ENCODE measurements at places on chromosomes 11 and 22.

GRCh38 chr11:79400717-79401330 lies 40.0 kb downstream of the TENM4 start:
- DNase-seq: no peak

GRCh38 chr11:10544491-10545465 lies 3.8 kb upstream of the RNF141 start:
- DNase-seq: no peak

DNA sequence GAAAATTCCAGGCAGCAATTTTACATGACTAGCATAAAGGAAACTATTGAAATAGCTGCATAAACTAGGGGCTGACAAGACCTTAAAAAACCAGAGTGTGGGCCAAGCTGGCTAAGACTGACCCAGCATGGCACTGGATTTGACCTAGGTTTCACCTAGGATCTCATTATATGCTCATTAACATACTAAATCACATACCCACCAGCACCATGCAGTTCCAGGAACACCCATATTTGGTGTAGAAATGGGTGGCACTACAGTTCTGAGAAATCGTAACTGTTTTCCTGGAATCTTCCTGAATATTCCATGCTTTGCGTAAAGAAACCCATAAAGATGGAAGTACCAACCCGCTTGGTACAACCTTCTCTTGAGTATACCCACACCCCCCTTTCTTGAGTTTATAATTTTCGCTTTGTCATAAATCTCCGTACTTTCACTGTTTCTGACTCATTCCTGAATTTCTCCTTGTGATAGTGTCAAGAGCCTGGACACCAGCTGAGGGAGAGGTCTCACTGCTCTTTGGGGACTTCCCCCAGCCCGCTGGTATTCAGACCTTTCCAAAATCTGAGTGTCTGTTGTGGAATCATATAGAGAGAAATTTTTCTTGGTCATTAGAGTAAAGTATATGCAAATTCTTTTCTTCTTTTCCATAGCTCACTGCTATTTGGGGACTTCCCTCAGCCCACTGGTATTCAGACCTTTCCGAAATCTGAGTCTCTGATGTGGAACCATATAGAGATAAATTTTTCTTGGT lies 55.1 kb downstream of the MTMR3 start:
- DNase-seq: peak; percentile 79

- DNase-seq: no peak
Observed at GRCh38 chr11:10809373-10810160, 841 bp upstream of the EIF4G2 start.

- DNase-seq: no peak
Observed at GRCh38 chr11:16809886-16810668, 71.6 kb downstream of the C11orf58 start.

- no peak for DNase-seq
Observed at GRCh38 chr11:40401132-40401853, 1058.2 kb downstream of the LRRC4C start.

DNA sequence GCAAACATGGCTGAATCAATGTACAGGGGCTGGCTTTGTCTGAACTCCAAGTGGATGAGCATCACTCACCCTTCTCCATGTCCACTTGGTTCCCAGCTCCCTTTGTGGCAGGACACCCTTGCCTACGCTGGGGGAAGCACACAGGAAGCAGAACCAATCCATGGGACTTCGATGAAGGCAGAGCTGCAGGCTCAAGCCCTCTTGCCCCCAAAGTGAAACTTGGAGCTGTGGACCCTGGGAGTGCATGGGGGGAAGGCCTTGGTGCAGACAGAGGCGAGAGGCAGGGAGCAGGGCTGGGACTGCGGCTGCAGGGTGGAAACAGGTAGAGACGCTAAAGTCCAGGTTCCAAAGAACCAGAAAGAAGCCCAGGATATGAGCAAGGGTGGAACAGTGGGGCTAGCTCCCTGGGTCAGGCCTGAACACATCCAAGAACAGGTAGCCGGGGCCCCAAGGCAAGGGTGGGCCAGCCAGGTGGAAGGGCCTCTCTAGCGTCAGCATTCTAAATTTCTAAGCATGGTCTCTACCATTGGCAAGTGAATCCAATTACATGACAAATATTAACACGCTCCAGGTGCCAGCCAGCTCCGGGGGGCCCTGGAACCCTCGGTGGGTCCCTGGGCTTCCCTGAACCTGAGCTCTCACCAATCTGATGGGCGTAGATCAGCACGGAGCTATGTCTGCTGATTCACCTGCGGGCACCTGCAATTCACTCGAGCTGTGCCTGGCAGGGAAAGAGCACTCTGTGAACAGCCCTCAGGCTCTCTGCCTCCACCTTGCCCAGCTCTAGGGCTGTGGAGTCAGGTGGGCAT lies 532.8 kb downstream of the BRD1 start:
- no peak for DNase-seq

GRCh38 chr11:3173795-3174194 lies 8.7 kb upstream of the OSBPL5 start:
- no peak for DNase-seq

DNA sequence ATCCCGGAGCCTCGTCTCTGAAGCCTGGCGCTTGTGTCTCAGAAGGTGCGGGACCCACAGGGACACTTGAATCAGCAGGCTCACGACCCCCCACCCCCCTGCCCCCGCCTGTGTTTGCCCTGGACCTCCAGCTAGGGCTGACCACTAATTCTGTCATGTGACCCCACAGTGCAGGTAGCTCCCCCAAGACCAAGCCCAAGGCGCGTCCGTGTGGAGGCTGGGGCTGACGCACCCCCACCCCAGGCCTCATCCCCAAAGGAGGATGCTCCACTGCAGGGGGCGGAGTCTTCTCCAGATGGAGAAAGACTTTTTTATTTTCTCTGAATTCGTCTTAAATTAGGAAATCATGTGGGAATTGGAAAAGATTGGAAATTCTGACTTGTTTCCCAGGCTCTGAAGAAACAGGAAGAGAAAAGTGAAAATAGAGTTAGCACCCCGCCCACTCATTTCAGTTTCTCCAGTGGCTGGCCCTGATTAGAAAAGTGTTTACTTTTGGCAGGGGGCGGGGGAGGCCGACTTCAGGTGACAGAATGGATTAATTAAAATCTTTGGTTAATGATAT lies 1.0 kb upstream of the RELA start:
- DNase-seq: no peak

- no peak for DNase-seq
Observed at GRCh38 chr11:4184163-4184916, 89.7 kb downstream of the RRM1 start.

DNA sequence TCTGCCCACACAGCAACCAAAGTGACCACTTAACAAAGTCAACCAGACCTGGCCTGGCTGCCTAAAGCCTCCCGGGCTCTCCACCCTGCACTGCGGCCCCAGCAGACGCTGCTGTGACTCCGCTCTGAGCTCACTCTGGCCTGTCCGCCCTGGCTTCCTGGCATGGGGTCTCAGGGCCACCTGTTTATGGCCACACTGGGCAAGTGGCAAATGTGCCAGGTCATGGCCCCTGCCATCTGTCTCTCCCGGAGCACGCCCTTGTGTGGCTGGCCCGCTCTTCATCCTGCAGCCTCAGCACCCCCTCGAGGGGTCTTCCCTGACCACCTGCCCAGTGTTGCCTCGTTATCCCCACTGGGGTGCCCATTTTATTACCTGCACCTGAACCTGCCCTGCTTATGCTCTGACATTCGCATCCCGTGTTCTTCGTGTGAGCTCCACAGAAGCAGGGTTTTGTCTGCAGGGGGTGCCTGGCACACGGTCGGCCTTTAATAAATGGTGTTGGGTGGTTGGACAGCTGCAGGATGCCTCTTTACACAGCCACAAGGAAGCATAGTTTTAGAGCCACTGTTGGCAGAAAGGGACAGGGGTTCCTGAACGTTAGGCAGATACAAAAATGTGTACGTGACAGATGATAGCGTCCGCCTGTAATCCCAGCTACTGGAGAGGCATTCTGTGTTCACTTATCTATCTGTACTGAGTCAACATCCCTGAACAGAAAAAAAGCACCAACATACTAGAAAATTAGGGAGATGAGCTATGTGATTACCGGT lies 785.6 kb downstream of the TBC1D22A start:
- no peak for DNase-seq

- DNase-seq: no peak
Observed at GRCh38 chr11:130389335-130389935, 39.0 kb downstream of the ADAMTS8 start.

DNA sequence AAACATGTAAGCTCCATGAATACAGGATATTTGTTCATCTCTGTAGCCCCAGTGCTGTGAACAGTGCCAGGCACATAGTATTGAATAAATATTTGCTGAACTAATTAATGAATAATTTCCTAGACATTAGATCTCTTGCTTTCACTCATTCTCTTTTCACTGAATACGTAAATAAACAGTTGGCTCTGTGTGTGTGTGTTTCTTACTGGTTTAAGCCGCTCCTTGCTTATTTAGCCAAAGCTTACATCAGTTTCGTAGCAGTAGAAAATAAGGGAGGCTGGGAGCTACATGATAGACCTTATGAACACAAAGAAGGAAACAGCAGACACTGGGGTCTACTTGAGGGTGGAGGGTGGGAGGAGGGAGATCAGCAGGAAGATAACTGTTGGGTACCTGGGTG lies 17.2 kb downstream of the KREMEN1 start:
- no peak for DNase-seq

DNA sequence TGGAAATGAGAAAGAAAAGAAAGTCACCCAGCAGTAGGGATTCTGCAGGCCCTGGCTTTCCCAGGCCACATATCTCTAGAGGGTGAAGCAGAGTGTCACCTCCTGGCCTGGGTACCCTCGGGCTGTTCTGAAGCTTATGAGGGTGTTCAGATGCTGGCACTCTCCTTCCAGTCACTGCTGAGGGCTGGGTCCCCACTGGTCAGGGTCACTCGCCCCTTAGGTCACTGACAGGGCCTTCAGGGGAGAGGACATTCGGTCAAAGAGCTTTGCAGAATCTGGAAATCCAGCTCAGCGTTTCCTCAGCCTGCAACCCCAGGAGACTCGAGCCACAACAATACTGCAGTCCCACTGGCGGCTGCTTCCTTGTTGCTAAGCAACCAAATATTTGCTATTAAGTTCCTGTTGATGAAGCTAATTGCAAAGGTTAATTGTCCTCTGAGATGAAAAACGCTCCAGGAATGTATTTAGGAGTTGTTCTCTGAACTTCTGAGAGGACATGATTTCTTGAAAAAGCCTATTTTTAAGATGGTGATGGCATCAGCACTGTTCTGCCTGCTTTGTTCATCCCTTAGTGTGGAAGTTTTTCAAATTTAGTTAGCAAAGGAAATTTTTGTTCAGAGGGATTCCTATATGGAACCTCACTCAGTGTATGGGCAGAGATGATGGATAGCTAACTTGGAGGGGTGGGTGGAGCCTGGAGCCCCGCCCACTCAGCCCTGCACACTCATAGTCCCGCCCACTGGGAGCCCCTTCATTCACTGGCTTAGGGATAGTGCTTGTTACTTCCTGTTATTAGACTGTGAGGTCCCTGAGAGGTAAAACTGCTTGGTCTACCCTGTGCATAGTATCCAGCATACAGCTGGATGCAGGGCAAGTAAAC lies 109.2 kb downstream of the CSNK2A3 start:
- peak; percentile 42 for DNase-seq

DNA sequence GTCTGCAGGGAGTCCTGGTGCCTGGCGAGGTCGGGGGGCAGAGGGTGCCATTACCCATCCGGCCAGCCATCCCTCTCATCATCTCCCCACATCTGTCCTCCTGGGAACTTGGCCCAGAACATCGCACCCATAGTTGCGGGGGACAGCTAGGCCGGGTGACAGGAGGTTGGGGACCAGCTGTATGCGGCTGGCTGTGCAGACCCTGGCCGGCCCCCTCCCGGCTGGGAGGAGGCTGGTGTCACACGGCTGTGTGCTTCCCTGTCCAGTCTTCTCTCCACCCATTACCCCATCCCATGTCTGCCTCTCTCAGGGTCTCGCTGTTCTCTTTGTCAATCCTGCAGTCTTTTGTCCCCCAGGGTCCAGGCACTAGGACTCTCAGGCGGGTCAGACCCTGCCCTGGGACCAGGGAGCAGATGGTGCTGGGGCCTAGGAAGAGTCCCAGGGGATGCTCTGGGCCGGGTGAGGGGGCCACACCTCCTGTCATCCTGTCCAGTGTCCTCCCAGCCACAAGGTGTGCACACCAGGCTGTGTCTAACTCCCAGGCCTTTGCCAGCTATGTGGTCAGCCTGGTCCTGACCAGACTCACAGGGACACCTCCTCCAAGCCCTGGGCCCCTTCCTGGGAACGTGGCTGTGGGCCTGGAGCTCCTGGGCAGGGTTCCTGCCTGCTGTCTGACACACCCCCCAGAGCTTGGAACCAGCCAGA lies 6.4 kb upstream of the TBX1 start:
- DNase-seq: no peak

- DNase-seq: no peak
Observed at GRCh38 chr11:86678296-86678695, 5.9 kb upstream of the ME3 start.

GRCh38 chr22:36743011-36743410 lies 32.9 kb downstream of the IFT27 start:
- no peak for DNase-seq

DNA sequence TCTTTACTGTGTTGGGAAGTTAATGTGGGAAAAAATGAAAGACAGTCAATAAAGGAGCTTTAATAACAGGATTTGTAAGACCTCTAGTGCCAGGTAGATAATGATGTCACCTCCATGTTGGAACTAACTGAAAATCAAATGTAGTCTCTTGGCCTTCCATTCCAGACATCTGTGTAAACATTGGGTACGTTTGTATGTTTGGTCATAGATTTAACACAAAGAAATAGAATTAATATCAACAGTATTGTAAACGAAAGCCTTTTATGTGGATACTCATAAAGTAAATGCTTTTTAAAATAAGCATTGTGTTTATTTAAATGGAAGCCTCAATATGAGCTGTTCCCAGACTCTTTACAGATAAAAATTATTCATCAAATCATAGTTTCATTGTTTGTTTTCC lies 605.7 kb downstream of the METTL15 start:
- DNase-seq: no peak

GRCh38 chr11:122170815-122171475 lies 54.9 kb upstream of the BLID start:
- DNase-seq: no peak

DNA sequence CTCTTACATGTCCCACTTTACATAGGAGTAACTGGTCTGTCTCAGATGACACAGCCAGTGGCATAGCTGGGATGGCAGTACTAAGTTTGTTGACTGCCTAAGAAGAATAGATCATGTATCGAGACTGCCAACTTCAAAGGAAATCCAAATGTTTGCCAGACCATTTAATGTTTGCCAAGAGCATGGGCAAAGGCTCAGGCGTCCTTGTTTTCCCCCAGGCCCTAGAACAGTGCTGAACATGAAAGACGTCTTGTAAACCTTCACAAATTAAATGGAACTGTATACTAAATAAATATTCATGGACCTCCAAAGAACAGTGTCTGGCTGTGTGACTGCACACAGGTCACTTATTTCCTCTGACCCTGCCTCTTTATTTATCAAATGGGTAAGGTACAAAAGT lies 234.7 kb upstream of the CCDC90B start:
- DNase-seq: no peak

GRCh38 chr11:86863476-86863875 lies 63.1 kb downstream of the PRSS23 start:
- no peak for DNase-seq

DNA sequence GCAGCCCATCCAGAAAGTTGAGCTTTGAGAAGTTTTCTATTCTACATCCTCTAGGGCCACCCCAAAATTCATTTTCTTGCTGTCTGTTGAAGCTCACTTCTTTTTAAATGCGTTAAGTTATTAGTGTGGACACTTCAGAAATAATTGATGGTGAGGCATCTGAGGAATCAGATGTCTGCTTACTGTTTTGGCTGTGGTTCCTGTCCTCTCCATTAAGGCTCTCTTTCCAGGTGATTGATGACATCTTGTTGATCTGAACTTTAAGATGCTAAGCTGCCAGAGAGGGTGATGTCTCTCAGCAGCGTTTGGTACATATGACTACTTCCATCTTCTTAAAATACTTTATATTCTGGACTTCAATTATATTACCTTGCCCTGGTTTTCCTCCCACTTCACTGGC lies 45.2 kb downstream of the FAT3 start:
- DNase-seq: no peak
